Calu3 (cell line): ENCODE measurements at places on chromosomes 2 and 18.

DNA sequence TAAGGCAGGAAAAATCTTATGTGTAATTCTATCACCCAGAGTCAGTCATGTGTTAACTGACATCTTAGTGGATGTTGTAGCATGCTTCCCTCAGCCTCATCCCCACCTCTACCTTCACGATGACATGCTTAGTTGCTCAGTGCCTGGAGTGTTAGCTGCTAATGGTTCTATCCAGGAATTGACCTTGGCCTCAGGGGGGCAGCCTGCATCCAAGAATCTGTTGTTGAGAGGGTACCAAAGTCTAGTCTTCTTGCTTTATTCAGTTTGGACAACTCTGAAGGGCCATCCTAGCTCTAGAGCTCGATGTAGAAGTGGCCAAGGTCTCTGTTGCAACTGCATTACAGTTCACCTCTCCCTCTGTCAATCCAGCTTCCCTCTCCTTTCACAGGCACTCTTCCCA, 61.2 kb downstream of the ACYP2 start:
- DNase-seq, result peak; percentile 42

- DNase-seq, result peak; percentile 73
These were observed 35.2 kb downstream of the ZNF516 start for GRCh38 chr18:76459687-76460350.

DNA sequence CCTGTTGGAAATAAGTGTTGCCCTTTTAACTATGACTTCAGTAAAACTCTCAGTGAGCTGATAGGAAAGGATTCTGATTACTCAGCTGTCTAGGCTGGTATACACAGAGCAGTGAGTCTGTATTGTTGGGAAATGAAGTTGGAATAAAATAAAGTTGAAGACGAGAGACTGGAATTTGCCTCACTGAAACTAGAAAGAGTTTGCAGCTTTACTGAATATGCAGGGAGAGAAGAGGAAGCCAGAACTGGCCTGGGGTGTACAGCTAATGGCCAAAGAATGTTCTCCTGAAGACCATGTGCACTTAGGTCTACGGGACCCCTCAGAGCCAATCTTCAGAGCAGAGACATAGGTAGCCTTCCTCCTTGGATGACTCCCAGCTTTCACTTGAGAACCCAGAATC, 26.5 kb downstream of the EIF4E2 start:
- no peak for DNase-seq

DNA sequence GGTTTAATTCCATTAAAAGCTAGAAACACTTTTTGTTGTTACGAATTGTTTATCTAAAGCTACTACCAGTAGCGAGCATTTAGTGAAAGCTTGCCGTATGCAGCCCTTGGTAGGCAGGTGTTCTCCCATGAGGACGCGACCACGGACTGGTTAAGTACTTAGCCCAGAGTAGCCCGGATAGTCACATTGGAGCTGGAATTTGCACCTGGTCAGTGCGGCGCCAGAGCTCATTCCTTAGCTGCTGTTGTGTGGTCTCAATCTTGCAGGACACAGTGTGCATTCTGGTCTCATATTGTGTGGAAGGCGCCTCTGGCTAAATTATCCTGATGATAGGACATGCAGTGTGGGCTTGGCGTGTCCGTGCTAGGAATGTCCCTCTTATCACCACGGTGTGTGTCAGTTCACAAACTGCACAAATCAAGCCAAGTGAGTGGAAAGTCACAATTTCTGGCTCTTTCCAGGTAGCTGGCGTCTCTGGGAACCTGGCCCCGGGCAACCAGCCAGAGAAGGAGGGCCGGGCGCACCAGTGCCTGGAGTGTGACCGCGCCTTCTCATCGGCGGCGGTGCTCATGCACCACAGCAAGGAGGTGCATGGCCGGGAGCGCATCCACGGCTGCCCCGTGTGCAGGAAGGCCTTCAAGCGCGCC, 133.3 kb downstream of the ZNF236 start:
- DNase-seq, result no peak

GRCh38 chr2:74481961-74482800, 617 bp downstream of the CCDC142 start:
- peak; percentile 50 for DNase-seq

DNA sequence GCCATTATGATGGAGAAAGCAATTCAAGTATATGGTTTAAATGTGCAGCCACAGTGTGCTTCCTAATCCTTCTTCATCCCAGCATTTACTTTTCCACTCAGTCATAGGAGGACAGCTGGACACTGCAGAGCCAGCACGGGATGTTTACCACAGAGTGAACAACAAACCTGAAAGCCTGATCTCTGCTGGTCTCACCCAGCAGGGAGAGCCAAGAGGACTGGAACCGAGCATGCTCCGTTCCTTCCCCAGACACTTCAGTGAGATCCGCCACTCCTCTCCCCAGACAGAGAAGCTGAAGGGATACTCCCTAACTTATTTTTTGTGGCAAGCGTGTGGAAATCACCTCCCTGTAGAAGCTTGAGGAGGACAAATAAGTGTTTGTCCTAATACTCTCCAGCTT, 23.2 kb upstream of the GORASP2 start:
- no peak for DNase-seq

DNA sequence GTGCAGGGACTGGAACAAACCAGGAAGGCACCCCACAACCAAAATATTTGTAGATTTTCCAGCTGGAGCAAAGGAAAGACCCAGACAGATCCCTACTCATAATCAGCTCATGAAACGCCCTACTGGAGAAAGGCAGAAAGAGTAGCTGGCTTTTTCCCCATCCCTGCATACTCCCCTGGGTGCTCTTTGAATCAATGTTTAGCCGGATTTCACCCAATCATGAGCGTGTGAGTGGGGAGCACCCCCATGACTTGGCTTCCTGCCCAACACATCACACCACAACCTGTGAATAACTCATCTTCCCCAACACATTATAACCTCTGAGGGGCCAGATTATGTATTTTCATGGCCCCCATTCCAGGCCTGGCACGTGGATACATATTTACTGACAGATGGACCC, 35.1 kb upstream of the SLC14A1 start:
- no peak for DNase-seq

DNA sequence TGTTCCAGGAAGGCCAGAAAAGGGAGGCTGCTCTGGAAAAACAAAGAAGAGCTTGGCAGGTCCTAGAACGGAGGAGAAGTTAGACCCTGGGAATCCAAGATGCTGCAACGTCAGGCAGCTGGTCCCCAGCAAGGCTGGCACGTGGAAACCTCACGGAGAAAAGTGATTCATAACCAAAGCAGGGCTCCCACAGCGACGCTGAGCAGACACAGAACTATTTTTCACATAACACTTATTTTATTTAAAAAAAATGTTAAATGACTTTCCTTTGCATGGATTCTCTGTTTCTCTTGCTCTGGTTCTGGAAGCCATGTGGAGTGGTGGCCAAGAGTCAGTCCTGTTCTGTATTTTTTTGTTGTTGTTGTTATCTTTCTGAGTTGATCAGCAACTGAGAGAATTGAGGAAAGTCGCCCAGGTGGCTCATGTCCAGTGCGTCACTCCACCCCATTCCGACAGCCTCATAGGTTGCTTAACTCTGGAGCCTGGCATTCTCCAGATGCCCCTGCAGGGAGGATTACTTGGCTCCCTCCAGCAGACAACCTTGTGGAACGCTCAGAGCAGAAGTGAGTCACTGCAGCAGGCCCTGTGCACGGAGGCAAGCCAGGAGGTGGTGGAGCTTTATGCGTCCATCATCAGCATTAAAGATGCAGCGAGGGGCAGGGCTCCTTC, 229.9 kb upstream of the HDAC4 start:
- no peak for DNase-seq

- no peak for DNase-seq
These were observed 36.0 kb upstream of the WIPF1 start for GRCh38 chr2:174633623-174633930.

GRCh38 chr18:78542204-78542603, 437.4 kb upstream of the SALL3 start:
- no peak for DNase-seq

- DNase-seq, result no peak
These were observed 385.2 kb downstream of the CMPK2 start for GRCh38 chr2:6480514-6480913.

- DNase-seq, result no peak
These were observed 390.1 kb upstream of the ST6GAL2 start for GRCh38 chr2:107276034-107276433.

GRCh38 chr18:41966943-41967342, 11.9 kb downstream of the PIK3C3 start:
- no peak for DNase-seq

DNA sequence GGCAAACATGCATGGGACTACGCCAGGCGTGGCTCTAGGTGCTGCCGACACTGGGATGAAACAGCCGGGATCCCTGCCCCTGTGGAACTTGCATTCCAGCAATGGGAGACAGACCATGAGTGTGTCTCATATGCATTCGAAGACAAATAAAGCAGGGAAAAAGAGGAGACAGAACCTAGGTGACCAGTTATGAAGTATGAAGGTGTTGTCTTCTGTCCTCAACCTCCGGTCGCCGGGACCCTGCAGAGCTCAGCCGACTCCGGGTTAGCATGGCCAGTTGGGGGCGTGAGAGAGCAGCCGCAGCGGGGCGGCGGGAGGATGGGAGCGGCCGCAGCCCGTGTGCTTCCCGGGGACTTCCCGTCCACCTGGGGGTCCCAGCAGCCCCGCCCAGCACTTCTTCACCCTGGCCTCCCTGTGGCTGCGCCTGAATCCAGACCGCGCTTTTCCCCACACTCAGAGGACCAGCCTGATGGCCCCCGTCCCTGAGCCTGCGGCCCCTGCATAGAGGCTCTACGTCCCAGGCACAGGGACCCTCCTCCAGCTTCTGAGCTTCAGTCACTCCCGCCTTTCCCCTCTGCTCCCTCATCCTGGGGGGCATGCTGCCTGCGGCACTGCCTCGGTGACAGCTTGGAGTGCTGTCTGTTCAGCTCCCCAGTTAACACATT, 11.4 kb downstream of the ID2 start:
- peak; percentile 83 for DNase-seq

GRCh38 chr2:40367652-40368051, 84.2 kb downstream of the SLC8A1 start:
- DNase-seq, result no peak
